Skeletal muscle cell (primary cell): ENCODE measurements at places on chromosomes 12 and 14.

DNA sequence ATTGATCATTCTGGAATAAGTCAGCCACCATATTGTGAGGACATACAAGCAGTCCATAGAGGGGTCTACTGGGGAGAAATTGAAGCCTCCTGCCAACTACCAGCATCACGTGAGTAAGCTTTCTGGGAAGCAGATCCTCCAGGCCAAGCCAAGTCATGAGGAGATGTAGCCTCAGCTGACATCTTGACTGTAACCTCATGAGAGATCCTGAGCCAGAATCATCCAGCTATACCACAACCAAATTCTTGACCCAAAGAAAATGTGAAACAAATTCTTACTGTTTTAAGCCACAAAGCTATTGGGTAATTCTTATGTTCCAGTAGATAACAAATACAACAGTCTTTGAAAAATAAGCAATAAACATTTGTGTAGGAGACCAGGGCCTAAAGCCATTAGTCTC lies 479.4 kb upstream of the DCN start:
- DNase-seq, result no peak

- DNase-seq, result no peak
Observed at GRCh38 chr14:53953002-53953827, 3.4 kb downstream of the BMP4 start.

DNA sequence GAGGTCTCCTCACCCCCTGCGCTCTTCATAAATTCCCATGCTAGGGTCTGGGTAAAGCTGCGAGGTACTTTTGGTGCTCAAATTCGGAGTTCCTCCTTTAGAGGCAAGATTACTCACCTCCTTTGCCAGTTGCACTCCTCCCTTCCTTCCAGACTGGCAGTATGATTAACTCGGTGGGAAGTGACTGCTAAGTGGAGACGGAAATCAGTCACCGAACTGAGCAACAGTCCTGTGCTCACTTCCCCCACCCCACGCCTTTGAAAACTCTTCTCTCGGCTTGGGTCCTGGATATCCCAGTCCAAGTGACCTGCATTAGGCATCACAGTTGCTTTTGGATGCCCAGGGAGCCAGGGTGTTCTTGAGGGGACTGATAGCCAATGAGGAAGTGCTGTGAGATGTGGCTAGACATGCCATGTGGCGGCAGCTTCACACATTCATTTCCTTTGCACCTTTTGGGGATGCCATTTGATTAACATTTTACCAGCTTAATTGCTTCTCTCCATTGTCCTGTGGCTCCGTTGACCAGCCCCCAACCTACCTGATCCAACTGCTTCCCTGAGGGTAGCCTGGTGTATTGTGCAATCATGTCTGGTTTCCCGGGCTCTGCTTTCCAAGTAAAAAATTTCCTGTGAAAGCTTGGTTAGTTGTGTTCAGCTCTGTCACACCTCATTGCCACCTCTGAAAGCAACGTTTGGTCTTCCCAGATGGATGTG lies 840 bp downstream of the PNP start:
- no peak for DNase-seq

- DNase-seq, result no peak
Observed at GRCh38 chr12:28040246-28040645, 67.7 kb upstream of the PTHLH start.

DNA sequence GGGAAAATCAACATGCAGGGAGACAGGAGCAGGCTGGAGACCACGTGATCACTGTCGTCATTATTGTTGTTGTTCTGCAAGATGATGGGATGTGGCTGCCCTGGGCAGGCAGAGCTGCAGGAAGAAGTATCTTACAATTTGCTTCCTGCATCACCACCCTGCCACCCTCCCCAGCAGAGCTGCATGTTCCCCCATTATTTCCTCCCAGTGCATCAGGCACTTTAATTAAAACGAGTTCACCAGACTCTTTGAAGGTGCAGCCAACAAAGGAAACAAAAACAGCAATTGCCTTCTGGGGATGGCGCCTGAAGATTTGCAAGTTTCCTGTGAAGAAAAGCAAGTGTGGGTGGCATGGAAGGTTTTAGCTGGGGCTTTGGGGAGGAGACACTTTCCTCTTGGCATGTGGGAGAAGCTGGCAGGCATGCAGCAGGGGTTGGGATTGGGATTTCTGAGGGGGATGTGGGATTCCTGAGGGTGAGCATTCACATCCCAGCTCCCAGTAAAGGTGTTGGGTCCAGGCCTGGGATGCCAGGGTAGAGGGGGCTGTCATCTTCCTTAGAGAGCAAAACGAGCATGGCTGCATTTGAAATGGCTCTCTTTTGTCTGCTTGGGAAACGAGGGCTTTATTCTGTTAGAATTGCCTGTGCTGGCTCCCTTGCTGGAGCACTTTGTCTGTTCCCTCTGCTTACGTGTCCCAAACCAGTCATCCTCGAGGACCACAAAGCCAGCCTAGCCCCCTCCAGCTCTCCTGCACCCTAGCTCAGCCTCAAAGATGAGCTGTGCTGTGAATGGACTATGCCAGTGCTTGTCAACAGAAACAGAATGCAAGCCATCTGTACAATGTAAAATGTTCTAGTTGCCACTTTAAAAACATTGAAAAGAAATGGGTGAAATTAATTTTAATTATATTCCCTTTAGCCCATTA lies 11.5 kb upstream of the C14orf132 start:
- no peak for DNase-seq

DNA sequence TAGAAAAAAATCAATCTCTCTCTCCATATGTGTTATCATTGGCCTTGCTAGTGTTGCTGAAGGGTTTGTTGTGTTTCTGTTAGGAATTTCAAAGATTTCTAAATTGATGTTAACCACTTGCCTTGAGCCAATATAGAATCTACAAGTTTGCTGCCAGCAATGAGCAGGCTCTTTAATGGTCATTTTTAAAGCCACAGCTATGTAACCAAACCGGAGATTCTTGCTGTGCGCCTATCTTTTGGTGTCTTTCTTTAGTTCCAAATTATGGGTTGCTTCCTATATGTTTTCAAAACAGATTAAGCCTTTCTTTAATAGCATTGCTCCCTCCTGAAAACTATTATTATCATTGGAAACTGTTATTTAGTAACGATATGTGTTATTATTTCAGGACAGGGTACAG lies 545.7 kb downstream of the DIO2 start:
- no peak for DNase-seq

GRCh38 chr14:94028450-94028826 lies 2.3 kb downstream of the OTUB2 start:
- DNase-seq, result no peak

DNA sequence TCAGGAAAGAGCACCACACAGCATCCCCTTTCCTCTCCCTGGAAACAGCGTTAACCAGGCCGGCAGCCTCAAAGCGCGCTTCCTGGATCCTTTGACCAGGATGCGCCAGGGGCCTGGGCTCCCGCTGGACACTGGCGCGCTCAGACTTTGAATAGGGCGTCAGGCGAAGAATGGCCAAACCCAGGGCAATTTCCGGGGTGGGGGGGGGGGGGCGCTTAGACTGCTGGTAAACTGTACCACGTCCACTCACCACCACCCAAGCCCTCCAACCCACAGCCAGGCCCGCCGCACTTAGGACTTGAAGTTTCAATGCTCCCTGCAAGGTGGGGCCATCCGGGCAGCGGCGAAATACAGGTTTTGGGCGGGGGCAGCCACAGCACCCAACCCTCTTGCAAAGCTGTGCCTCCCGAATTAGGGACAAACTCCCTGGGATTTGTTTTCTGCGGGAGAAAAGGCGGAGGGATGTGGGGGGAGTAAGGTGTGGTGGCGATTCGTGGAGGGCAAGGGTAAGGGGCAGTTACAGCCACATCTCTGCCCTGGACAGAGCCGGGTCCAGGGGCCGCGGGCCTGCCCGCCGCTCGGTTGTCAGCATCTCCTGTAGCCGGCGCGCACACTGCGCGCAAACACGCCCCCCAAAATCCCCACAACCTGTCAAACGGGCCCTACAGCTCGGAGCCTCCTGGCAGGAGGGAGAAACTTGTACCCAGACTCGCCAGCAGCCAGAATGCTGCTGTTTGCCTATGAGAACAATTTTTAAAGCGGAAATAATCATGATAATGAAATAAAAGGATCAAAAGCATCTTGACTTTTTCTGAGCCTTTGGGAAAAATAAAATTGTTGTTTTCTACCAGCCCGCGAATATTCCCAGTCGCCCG lies 958 bp downstream of the RTN1 start:
- DNase-seq, result no peak

- no peak for DNase-seq
Observed at GRCh38 chr14:102998393-102998792, 59.0 kb downstream of the CDC42BPB start.

DNA sequence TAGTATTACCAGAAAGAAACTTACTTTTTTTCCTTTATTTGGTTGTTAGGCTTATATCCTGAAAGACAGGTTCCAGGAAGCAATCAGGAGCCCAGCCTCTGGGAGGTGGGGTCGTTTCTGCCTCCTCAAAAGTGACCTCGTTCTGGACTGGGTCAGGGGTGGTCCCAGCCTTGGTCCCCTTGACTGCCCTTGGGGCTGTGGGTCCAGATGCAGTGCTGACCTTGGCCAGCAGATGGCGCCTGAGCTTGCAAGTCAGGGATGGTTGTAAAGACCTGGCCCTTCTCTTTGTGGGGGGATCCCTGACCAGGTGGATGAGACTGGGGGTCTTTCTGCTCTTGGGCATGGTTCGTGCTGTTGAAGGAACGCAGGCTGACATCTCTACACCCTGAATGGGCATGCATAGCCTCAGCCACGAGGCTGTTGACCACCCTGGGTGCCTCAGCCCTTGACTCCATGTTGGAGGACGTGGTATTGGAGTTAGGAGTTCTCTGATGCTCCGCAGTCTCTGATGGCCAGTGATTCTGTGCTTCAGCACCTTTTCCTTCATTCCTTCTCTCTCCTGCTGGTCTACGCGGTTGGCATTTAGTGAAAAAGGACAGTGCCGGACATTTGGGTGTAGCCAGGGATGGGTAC lies 62.4 kb downstream of the ADCK1 start:
- peak; percentile 19 for DNase-seq

DNA sequence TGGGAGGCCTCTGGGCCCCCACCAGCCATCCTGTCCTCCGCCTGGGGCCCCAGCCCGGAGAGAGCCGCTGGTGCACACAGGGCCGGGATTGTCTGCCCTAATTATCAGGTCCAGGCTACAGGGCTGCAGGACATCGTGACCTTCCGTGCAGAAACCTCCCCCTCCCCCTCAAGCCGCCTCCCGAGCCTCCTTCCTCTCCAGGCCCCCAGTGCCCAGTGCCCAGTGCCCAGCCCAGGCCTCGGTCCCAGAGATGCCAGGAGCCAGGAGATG lies 729 bp upstream of the GAPDH start:
- no peak for DNase-seq

- DNase-seq, result no peak
Observed at GRCh38 chr12:120710805-120711296, 593 bp downstream of the UNC119B start.

DNA sequence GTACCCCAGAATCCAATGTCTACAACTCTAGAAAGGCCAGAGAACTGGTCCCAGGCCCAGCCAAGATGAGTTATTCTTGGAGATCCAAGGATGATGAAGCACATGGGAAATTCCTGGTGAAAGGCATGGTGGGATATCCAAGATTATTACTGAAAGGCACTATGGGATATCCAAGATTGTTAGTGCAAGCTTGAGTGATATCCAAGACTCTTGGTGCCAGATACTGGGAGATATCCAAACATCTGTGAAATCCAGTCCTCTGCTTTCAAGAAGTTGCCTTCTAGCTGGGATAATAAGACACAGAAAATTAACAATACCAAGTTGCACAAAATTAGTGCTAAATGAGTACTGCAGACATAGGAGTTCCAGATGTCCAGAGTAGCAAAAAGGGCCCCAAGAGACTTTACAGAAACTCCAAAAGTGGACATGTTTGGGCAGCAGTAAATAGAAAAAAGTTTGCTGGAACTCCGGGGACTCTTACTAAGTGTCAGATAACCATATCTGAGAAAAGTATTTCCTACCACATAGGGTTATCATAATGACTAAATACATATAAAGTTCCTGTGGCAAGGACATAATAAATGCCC lies 34.6 kb downstream of the PHLDA1 start:
- DNase-seq, result no peak

DNA sequence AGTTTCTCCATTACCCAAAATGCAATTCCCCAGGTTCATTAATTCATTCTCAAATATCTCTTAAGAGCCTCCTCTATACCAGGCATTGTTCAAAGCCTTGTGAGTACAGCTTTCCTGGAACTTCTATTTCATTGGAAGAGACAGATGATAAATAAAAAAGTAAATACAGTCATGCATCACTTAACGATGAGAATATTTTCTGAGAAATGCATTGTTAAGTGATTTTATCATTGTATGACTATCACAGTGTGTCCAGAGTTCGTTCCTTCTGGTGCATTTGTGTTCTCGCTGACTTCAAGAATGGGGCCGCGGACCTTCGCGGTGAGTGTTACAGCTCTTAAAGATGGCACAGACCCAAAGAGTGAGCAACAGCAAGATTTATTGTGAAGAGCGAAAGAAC lies 66.0 kb downstream of the ANO4 start:
- no peak for DNase-seq

GRCh38 chr12:6140651-6141447 lies 16.4 kb upstream of the VWF start:
- no peak for DNase-seq

GRCh38 chr14:21614240-21614639 lies 20.5 kb downstream of the OR10G2 start:
- no peak for DNase-seq

DNA sequence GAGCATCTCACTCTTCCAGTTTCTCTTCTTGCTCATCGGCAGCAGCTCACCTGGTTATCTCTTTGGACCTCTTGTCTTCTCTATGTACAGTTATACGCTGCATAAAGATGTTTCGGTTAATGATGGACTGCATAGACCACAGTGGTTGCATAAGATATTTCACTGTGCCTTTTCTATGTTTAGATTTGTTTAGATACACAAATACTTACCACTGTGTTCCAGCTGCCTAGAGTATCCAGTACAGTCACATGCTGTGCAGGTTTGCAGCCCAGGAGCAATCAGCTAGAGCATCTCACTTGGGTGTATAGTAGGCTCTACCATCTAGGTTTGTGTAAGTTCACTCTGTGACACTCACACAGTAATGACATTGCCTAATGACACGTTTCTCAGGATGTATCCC lies 57.6 kb downstream of the FBXL14 start:
- no peak for DNase-seq

- DNase-seq, result no peak
Observed at GRCh38 chr12:92519284-92519683, 183.5 kb upstream of the PLEKHG7 start.

- no peak for DNase-seq
Observed at GRCh38 chr12:82300611-82301010, 57.6 kb downstream of the CCDC59 start.

DNA sequence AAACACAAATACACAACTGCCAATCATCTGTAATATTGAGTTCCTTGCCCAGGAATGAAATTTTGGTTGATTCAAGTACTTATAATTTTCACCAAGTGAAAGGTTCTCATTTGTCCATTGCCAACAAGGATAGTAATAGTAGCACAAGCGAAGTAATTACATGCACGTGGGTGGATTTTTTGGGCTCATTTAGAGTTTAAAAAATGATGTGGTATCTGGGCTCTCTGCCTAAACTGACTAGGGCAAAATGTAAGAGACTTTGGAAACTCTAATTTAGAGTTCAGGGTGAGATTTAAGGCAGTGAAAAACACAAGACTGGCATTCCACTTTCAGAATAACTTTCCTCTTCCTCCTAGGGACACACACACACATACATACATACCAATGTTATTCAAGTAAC lies 111.7 kb downstream of the MYRFL start:
- DNase-seq, result no peak
